ENCODE measurements at places on chromosomes 7 and 10.

GRCh38 chr7:102270178-102270887 is 16.3 kb upstream of the SH2B2 start:
- no peak for DNase-seq

DNA sequence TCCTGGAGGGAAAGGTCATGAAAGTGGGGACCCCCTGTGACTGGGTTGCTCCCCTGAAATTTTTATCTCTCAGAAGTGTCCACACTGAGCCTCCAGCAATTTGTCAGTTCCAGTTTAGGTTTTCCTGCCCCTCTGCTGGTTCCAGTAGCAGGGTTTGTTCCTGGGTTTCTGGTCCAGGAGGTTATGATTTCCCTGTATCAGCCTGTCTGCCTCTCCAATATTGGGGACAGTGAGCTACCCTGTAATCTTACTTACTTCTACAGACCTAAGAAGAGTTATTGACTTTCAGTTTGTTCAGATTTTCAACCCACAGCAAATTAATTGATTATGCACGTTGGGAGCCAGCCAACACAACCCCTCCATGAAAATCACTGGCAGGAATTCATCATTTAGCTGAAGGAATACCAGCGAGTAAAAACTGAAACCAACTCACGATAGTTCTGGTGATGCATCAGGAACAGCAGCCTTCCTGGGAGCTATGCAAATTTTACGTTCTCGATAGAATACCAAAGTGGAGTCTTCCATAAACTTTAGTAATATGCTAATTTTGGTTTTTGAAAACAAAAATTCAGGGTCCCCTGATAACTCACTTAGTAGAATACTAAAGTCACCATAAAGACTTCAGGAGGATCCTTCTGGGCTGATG is 31.3 kb upstream of the IL15RA start:
- DNase-seq, result no peak

DNA sequence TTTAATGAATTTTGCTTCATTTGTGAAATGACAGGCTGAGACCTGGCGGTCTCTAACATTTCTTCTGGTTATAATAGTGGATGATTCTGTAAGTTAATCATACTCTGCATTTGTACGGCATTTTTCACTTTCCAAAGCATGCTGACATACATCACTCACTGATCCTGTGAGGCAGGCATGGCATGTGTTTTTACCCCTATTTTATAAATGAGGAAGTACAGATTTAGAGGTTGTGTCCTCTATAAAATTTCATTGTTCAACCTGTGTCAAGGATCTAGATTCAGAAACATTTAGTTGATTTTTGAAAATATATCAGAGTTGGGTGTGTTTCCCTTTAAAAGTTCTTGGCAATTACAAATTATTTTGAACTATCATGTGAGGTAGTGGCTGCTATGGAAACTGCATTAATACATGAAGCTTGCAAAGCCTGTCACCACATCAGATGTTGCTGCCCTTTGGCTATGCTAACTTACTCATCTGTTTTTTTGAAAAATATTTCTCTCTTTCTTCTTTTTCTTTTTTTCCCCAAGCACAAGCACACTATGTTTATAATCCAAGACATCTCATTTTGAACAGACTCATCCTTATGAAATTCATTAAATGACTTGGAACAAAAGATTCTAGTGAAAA is 172.7 kb downstream of the GNAI1 start:
- DNase-seq, result no peak

DNA sequence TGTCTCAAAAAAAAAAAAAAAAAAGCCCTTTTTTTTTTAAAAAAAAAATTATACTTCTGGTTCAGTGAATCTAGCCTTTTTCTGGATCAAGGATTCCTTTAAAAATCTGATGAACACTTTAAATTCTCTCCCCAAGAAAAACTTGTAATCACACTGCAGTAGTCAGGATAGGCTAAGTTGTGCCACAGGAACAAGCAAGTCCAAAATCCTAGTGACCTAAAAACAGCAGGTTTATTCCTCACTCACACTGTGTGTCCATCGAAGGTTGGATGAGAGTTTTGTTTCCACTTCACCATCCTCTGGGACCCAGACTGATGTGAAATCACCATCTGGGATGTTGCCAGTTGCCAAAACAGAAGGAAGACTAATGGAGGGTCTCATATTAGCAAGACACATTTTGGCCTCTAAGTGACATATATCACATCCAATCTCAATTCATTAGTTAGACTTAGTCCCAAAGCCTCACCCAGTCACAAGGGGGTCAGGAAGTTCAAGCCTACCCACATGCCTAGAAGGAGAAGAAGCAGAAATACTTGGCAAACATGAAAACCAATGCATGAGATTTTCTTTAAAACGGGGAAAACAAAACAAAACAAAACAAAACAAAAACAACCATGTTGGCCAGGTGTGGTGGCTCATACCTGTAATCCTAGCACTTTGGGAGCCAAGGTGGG is 32.7 kb downstream of the CYP17A1 start:
- no peak for DNase-seq

GRCh38 chr7:70239918-70240317 is 641.6 kb downstream of the AUTS2 start:
- no peak for DNase-seq

DNA sequence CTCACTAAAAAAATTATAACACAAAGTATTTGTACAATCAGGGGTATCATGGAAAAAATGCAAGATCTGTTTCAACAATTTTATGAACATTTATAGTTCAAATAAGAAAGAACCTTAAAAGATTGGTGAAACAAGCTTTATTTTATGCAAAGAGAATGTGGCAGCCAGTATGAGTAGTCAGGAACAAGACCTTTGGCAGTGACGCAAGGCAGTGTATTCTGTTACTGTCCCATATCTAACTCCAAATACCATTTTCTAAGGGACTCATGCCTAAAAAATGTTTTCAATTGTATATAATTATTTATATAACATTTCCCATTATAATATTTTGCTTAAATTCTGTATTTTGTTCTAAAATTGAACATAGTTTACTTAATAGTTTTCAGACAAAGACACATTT is 19.1 kb upstream of the FAM53B start:
- DNase-seq, result no peak

DNA sequence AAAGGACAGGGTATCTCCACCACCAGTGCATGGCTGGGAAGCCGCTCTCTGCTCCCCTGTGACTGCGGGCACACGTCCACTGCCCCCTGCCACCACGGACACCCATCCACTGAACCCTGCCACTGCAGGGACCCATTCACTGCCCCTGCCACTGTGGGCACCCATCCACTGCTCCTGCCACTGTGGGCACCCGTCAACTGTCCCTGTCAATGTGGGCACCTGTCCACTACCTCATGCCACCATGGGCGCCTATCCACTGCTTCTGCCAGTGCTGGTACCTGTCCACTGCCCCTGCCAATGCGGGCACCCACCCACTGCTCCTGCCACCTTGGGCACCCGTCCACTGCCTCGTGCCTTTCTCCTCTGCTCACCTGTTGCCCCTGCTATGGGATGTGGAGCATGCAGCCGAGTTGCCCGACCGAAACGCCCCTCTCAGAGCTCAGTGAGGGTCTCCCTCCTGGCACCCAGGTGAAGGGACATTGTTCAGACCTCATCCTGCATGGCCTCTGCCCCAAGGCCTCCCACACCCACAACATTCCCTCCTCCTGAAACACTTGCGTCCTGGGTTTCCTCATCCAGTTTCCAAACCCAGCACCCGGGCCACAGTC is 207.4 kb downstream of the ADARB2 start:
- no peak for DNase-seq

DNA sequence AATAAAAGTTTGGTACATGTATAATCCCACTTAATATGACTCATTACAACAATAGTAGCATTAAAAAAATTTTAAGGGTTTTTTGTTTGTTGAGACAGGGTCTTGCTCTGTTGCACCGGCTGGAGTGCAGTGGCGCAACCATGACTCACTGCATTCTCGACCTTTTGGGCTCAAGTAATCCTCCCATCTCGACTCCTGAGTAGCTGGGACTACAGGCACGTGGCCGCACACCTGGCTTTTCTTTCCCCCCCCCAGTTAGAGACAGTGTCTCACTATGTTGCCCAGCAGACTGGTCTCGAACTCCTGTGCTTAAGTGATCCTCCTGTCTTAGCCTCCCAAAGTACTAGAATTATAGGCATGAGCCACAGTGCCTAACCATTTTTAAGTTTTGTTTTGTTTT is 40.7 kb downstream of the KMT2C start:
- DNase-seq, result no peak

DNA sequence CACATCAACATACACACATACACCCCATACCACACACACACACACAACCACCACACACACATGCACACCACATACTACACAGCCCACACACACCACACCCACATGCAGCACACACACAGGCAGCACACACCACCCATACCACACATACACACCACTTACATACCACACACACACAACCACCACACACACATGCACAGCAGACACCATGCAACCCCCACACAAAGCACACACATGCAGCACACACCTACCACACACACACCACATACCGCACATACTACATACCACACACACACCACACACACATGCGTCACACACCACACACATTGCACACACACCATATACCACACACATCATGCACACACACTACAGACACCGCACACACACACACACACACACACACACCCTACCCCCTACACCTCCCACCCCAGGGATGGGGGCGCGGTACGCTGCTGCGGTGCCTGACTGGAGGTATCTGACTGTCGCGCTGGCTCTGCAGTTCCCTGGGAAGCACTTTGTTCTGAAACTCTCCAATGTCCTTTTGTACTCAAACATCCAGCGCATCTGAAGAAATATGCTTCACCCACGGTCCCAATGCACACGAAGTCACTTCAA is 5.4 kb upstream of the TRPV6 start:
- DNase-seq, result no peak

GRCh38 chr10:98563811-98564210 is 117.1 kb upstream of the HPS1 start:
- DNase-seq, result no peak

DNA sequence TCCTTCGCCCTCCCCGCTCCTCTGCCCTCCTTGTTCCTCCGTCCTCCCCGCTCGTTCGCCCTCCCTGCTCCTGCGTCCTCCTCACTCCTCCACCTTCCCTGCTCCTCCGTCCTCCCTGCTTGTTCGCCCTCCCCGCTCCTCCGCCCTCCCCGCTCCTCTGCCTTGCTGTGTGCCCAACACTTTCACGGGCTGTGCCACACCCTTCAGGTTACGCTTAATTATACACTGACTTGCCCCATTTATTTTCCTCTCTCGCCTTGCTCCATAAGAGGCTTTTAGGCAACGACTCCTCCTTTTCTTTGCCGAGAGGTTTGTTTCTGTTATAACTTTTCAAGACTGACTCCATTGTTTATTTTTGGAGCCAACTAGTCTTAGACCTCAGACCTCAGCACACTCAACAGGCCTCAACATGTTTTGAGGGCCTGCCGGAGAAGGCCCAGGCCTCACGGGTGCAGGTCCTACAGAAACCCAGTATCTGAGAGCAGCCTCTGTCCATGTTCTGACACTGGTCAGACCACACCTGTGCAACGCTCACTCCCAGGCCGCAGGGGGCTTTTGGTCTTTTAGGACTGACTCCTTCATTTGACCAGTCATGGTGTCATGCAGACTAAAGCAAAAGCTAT is 18.2 kb upstream of the PRKAG2 start:
- DNase-seq, result no peak

DNA sequence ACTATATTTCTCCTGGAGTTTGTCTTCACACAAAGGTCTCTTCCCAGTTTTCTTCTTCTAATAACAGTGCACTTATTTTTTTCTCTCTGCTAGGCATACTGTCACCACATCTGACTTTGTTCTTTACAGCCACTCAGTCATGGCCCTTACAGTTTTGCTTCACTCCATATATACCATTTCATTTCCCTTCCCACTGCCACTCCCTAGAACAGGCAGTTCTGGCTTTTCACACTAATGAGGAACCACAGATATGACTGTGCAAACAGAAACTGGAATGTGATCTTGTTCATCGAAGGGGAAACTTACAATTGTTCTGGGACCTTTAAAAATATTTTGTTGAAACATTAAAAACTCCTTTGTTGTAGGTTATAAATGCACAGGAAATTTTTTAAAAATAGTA is 67.3 kb downstream of the EPDR1 start:
- no peak for DNase-seq

DNA sequence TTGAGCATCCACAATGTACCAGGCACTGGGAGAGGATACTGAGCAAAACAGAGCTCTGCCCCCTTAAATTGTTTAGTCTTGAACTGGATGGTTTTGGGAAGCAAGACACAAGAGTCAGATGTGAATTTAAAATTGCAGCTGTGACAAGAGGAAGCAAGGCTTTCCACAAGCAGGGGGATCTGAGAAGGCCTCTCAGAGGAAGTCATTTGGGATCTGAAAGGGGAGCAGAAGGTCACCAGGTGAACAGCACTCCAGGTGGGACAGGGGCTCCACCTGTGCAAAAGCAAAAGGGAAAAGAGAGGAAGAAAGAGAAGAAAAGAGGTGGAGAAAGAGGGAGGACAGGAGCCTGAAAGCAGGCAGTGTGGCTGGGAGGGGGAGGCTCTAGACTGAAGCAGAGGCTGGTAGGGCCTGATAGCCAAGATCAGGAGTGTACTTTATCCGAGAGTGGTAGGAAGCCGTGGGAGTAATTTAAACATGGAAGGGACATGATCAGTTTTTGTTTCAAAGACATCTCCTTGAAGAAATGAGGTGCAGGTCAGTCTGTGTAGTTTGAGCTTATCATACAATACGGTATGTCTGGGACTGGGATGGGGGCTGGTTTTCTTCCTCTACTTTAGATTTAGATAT is 76.1 kb upstream of the DUSP5 start:
- DNase-seq, result no peak

- no peak for DNase-seq
These were observed 289.2 kb upstream of the NRP1 start for GRCh38 chr10:33623669-33624068.

- peak; percentile 61 for DNase-seq
These were observed 95.5 kb downstream of the MAP3K8 start for GRCh38 chr10:30529373-30529998.

GRCh38 chr7:140019172-140019571 is 43.6 kb downstream of the PARP12 start:
- no peak for DNase-seq

GRCh38 chr7:155800741-155801267 is 11.5 kb downstream of the SHH start:
- DNase-seq, result no peak

GRCh38 chr7:1729773-1730172 is 59.7 kb downstream of the ELFN1 start:
- DNase-seq, result no peak

DNA sequence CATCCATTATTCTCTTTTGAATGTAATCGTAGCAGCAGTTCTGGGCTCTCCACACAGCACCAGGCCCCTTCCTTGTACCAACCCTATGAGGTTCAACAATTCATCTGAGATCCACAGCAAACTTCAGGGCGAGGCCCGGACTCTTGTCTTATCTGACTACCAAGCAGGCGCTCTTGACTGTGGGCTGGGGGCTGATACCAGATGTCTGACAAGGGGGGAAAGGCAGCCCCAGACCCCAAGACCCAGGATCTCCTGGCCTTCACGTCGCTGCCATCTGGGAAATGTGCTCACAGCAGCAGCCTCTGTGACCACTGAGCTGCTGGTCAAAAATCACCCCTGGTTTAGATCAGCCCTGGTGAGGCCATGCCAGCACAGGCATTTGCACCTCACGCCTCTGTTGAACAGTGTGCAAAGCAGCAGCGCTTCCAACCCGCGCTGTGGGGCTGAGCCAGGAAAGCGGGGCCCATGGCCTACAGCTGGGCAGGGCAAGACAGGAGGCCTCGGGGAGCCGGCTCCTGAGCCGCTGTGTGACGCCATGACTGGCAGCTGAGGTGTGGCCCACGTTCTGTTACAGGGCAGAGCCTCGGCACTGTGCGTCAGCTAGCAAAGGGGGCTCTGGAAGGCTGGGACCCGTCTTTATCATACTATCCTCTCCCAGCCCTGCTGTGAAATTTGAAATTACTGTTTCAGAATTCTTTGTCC is 143.9 kb downstream of the PAXIP1 start:
- DNase-seq, result no peak

- no peak for DNase-seq
These were observed 33.6 kb upstream of the AGR3 start for GRCh38 chr7:16915405-16915804.
